ENCODE measurements at places on chromosomes 12 and 14. TPM values are rescaled to one million over a fixed set of nuclear protein-coding genes. Genes with fewer than 3 reads are reported as not detected.

NUAK1 gene
- total RNA-seq: not detected

PSMA6 gene
- total RNA-seq: 425 TPM

SYNE3 gene
- 35.3 TPM for total RNA-seq

ARMH4 gene
- not detected for total RNA-seq

FAM90A1 gene
- total RNA-seq: 0.43 TPM

RGS6 gene
- 0.19 TPM for total RNA-seq

GALNT8 gene
- 0.97 TPM for total RNA-seq

CMAS gene
- 51.2 TPM for total RNA-seq

MYH6 gene
- 0.05 TPM for total RNA-seq

DGLUCY gene
- total RNA-seq: 58.1 TPM

LTB4R gene
- 16.7 TPM for total RNA-seq

KRT85 gene
- not detected for total RNA-seq

MYO1H gene
- not detected for total RNA-seq

GAPDH gene
- 5,823 TPM for total RNA-seq

SERPINA12 gene
- not detected for total RNA-seq

MIPOL1 gene
- 0.51 TPM for total RNA-seq

COL2A1 gene
- total RNA-seq: not detected

HOXC10 gene
- not detected for total RNA-seq

TC2N gene
- total RNA-seq: 46.6 TPM

FUT8 gene
- 50.7 TPM for total RNA-seq

KCNC2 gene
- not detected for total RNA-seq

RTL1 gene
- total RNA-seq: not detected

C12orf60 gene
- total RNA-seq: 3.4 TPM

NEDD8 gene
- total RNA-seq: 213 TPM

SLC6A13 gene
- not detected for total RNA-seq

SERPINA10 gene
- not detected for total RNA-seq
